GDM1 (cell line): ENCODE measurements at places on chromosomes 4 and X.

GRCh38 chrX:79266702-79267101 lies 100.4 kb downstream of the ITM2A start:
- DNase-seq: no peak

GRCh38 chrX:71147496-71148277 lies 3.0 kb downstream of the NLGN3 start:
- DNase-seq: no peak

- DNase-seq: no peak
Observed at GRCh38 chr4:188434643-188435042, 295.4 kb downstream of the TRIML1 start.

DNA sequence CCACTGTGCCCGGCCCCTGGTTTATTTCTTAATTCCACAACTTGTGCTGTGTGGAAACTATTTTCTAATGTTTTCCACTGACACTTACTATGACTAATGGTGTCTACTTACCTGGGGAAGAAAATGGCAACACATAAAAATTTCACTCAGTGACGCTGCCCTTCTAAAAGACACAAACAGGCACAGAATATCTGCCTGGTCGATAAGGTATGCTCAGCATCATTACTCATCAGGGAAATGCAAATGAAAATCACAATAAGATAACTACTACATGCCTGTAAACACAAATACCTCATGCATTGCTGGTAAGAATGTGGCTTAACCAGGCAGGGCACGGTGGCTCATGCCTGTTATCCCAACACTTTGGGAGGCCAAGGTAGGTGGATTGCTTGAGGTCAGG lies 61.6 kb downstream of the UBE2K start:
- DNase-seq: no peak

DNA sequence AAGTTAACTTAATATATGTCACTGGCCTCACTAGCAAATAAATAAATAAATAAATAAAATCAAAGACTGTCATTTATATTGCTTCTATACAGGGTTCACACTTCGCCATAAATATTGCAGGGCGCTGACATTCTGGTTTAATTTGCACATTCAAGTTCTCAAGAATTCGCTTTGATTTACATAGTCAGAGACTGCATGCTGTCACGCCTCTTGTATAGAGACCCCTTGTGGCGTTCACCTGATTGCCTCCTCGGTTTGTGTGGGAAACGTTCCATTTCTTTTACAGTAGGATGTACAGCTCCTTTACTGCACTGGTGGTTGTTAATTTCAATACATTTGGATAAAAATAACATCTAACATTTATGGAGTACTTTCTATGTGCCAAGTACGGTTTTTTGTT lies 71.3 kb upstream of the ADGRG2 start:
- DNase-seq: no peak

- DNase-seq: no peak
Observed at GRCh38 chr4:73673286-73673685, 53.0 kb upstream of the RASSF6 start.

DNA sequence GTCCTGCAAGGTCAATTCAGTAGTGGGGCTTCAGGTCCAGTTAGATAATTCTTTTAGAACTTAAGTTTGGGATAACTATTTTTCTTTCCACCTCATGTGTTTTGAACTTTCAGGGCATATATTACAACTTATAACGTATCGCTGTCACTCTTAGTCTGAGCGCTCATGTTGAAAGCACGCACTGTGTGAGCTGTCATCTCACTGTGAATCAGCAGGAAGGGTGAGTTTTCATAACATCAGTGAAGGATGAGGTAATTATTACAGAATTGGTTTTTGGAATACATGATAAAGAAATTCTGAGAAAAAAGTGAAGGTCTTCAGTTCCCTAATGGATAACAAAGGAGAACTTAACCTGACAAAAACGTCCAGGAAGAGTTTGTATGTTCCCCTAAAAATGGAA lies 45.1 kb upstream of the SLC4A4 start:
- DNase-seq: no peak

GRCh38 chr4:102469806-102470205 lies 31.4 kb upstream of the NFKB1 start:
- DNase-seq: no peak

- DNase-seq: no peak
Observed at GRCh38 chr4:25406081-25406692, 29.1 kb downstream of the ANAPC4 start.

DNA sequence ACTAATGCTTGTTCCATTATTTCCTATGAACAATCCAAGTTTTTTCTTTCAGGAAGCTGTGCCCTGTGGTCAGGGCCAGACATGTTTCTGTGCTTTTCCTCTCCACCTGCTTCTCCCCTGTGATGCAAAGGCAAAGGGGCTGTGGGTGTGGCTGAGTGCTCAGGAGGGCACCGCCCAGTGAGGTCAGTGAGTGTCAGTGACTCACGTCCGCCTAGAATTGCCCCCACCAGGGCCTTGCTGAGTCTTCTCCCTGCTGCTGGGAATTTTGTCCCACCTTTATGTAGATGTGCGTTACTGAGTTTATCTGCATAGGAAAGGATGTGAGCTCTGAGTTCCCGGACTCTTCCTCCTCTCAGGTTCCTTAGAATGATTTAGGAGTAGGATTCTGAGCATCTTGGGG lies 283.2 kb downstream of the DCHS2 start:
- DNase-seq: no peak

GRCh38 chr4:127782025-127782274 lies 172 bp upstream of the HSPA4L start:
- DNase-seq: no peak

GRCh38 chr4:1490654-1491327 lies 84.5 kb upstream of the NKX1-1 start:
- no peak for DNase-seq

DNA sequence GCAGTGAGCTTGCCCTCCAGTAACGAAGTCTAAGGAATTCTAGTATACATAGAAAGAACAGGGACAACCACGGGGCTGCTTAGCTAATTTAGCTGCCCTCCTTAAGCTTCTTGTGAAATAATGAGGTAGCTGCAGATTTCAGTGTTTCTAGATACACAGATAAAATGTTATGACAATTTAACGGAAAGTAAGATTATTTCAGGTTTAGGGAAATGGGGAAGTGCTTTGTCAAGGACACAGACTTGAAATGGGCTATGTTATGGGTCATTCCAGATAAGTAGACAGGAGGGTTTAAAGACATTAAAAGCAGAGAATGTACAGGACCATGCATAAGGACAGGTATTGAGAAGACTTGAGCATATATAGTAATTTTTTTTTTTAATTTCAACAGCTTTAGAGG lies 34.2 kb upstream of the ZNF518B start:
- no peak for DNase-seq

- no peak for DNase-seq
Observed at GRCh38 chr4:164946810-164947209, 30.6 kb downstream of the TRIM61 start.

DNA sequence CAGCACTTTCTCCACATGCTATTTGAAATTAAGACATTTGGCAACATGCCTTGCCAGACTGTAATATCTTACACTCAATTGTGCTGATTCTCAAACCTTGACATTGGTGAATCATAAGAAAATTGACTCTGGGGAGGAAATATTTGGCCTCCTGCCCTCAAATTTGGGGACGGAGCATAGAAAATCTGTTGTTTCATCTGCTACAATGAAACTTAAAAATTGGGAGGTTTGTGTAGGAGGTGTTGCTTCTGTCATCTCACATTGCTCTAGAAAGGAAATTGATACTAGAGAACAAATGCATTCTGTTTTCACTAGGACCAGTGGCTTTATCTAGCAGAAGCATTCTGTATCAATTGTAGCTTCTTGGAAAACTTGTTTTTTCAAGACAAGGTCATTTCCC lies 5.3 kb downstream of the OCRL start:
- DNase-seq: no peak

DNA sequence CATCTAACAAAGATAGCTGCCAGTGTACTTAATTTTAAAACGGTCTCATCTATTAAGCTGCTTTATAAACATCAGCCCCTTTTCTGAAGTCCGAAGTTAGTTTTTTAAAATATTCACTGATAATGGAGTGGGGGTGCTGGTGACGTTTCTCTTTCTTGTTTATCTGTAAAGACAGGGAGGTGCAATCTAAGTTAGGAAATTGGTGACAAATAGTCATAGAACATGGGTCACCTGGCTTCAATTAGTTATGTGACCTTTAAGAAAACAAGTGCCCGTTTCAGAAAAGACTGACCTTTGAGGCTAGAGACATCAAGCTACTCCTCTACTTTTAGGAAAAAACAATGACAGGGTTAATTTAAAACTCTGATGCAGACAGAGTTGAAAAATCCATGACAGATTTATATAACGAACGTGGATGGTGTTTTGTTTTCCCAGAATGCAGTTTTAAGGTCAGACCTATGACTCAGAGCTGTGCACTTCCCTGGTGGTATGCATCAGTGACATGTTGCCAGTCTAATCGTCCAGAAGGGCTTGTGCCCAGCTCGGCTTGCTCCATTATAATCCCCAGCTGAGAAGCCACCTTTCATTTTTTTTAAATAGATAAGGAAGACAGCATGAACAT lies 38.2 kb downstream of the FHL1 start:
- DNase-seq: no peak

DNA sequence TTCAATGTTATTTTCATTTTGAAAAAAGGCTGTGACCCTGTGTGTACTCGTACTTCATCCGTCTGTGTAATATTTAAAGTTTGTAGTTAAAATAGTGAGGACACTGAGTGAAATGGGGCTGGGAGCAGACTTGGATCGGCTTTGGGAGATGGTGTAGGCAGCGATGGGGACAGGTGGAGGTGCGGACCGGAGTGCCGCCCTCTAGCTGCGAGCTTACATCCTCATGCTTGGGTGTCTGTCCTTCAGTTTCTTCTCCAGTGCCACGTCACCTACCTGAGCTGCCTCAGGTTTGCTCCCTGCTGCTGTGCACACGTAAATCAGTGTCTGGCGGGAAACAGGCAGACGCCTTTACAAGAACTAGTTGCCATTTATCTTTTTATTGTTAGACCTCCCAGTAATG lies 146.1 kb downstream of the GPR143 start:
- DNase-seq: no peak

GRCh38 chr4:53702334-53703266 lies 111.3 kb upstream of the LNX1 start:
- DNase-seq: no peak

DNA sequence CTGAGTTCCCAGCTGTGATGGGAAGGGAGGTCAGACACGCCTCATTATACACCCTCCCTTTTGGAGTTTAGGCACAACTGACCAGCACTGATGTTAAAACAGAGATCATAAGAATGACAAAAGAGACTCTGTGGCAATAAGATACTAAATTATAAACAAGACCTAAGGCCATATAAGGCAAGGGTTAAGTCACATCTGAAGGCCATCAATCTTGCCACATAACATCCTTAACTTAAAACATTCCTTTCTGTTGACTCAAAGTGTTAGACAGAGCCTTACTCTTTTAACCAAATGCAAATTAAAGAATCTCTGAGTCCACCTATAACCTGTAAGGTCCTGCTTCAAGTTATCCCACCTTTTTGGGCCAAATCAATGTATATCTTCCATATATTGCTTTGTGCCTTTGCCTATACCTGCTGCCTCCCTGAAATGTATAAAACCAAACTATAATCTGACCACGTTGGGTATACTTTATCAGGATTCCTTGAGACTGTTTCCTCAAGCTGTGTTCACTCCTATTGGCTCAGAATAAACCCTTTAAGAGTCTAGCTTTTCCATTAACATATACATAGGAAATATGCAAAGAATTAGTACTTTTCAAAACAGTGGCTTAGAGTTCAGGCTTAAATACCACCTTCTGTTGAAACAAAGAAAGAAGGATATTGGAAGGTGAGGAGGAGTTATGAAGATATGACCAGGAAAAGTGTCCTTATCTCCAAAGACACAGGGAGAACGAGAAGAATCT lies 214.4 kb upstream of the PPP1R2C start:
- no peak for DNase-seq

DNA sequence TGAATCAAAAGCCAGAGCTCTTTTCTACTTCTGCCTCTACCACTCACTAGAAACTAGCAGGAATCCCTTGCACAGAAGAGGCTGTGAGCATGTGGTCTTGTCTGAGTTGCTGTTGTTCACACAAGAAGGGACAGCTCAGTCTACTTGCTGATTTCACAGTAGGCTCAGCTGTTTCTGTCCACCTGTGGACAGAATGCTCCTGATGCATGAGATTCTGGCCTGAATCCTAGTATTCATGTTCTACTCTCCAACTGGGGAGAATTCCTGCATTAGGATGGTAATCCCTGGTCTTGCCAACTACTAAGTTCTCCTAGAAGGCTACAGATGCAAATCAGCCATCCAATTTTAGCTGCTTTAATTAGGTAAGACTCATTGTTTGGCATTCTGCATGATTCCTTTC lies 112.8 kb downstream of the PPA2 start:
- DNase-seq: no peak
